SW 1271 (cell line): ENCODE measurements at places on chromosomes 2 and 18.

DNA sequence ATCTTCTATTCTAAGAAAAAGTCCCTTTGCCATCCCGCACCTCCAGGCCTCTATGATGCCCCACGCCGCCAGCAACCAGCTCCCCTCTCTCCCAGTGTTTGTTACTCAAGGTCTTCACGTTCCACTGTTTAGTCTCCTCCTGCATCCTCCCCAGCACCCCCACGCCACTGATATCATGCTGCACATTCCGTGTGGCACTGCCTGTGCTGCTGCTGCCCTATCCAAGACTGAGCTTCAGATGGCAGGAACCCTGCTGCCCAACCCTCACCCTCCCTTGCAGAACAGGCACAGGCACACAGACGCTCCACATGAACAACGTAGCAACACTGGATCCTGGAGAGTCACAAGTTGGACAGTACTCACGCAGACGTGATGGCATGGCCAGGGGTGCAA is 35.3 kb downstream of the MYO5B start:
- no peak for DNase-seq

- peak; percentile 65 for DNase-seq
These were observed 22.0 kb downstream of the AP1S3 start for GRCh38 chr2:223815186-223815883.

DNA sequence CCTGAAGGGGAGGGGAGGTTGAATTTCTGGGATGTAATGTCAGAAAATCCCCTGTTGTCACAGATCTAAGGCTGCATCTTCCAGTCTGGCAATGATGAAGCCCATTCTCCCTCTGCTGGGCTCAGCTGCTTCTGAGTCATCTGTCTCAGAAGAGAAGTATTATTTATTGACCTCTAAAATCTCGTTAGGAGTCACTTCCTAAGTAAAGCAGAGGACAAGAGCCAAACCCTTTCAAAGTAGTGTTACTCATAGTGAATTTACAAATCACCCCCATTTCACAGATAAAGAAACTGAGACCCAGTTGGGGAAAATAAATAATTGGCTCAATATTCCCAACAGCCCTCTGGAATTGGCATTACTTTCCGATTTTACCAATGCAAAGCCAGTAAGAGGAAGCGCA is 167.3 kb upstream of the SKOR2 start:
- DNase-seq, result no peak

DNA sequence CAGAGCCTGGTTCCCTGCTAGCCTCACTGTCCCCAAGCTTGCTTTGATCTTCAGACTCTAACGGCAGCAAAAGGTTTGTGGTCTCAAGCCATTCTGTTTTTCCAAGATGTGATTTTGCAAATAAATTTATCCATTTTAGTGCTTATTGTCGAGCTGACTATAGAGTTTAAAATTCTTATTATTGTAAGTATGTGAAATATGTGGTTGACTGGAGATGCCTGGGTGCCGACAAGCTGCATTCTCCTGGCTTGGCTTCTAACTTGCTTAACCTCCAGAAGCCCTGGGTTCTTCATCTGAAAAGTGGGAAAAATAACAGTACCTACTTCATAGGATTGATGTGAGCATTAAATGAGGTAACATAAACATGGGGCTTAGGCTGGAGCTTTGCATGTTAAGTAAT is 9.9 kb upstream of the EDAR start:
- DNase-seq, result no peak

DNA sequence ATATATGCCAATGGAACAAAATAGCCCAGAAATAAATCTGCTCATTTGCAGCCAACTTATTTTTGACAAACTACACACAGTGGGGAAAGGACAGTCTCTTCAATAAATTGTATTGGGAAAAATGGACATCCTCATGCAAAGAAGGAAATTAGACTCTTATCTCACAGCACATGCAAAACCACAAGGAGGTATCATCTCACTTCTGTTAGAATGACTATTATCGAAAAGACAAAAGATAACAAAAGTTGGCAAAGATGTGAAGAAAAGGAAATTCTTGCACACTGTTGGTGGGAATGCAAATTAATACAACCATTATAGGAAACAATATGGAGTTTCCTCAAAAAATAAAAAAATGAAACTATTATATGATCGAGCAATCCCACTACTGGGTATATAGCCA is 16.3 kb upstream of the WDR75 start:
- DNase-seq, result no peak

DNA sequence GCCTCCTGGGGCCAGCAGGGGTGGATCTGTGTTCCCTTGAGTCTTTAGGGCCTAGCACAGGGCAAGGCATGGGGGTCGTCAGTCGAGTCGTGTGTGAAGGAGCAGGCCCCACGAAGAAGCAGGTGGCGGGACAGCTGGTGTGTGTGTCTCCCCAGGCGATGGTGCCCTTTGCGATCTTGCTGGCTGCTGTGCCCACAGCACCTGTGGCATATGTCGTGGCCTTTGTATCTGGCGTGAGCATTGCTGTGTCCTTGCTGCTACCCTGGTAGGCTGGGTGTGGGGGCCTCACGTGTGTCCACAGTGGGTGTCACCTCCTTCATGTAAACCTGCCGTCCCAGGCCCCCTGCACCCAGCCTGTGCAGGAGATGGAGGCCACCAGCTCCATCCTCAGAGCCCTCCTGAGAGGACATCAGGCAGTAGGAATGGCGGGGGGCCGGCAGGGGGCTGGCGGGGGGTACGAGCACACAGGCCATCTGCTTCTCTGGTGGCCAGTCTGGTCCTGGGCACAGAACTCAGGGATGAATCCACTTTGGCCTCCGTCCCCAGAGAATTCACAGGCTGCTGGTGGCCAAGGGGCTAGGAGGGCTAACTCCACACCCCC is 13.2 kb downstream of the MFSD2B start:
- DNase-seq, result no peak

- no peak for DNase-seq
These were observed 5.9 kb downstream of the ARID5A start for GRCh38 chr2:96542357-96542977.

DNA sequence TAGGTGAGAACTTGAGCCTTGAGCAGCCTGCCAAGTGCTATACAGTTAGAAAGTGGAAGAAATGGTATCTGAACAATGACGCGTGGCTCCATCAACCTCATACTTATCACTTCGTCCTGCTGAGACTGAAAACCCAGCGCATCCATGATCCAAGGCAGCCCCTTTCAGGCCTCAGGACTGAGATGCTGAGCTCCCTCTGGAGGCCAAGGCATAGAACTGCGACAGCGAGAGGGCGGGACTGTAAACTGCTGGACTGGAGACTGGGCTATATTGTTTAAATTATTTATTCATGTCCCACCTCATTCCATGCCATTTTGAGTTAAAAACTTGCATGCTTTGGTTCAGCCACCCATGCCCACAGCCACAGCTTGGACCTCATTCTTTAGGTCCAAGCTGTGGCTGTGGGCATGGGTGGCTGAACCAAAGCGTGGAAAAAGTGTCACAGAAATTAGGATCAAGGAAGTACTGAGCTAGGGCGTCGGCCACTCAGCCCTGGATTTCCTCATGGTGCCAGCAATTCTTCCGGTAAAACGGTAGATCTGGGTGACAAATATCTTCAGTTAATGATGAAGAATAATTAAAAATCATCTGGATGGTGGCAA is 195.5 kb downstream of the L3MBTL4 start:
- DNase-seq, result no peak

DNA sequence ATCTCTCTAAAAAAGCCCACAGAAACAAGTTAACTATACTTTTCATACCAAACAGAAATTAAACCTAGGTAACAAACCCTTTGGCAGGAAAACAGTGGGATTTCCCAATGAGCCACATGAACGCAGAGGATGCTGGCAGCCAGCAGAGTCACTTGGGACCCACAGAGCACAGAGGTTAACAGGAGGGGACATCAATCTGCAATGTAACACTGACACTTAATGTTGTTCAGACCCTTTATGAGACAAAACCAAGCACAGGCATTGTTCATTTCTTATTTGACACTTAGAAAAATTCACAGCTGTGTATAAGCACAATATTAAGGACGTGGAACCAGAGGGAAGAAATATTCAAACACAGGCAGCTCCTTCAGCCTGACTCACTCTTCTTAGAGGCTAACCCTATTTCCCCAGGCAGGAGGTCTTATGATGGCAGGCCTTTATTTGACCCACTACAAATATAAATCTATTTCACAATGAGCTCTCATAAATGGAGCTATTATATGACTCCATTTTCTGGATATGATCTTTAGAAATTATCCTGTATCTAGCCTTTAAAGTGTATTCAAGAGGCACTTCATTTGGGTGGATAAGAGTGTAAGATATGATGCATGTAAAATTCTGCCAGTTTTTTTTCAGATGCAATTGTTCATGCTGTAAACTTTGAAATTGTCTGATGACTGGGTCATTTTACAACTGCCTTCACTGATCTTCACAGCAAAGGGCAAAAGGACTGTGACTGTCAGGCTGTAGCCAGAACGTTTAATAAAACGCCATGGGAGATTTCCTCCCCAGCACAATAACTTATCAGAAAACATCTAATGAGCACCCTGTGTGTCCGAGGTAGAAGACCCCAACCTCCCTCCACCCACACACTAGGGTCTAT is 132.8 kb upstream of the SATB2 start:
- DNase-seq, result no peak

DNA sequence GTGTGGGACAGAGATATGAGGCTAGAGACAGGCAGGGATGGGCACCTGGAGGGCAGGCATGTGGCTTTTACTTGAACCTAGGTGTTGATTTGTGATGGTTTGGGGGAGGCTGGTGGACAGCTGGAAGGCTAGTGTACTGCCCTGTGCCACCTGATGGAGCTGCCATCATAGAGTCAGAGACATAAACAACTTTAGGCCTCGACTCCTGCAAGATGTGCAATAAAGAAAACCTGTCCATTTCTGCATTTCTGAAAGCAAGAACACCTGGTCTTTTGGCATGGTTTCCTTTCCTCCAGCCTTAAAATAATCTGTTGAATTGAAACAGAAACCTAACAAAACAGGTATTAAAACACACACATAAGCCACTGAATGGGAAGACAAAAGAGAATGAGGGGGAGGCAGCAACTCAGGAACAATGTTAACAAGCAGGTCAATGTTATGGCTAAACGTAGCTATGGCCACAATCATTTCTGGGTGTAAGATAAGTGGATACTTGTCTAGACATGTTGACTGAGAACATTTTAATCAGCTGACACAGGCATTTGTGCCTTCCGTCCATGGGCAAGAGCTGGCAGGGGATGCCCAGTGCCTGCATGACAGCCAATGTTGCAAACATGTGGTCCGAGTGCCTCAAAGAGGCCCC is 87.8 kb downstream of the KCTD1 start:
- DNase-seq, result no peak

DNA sequence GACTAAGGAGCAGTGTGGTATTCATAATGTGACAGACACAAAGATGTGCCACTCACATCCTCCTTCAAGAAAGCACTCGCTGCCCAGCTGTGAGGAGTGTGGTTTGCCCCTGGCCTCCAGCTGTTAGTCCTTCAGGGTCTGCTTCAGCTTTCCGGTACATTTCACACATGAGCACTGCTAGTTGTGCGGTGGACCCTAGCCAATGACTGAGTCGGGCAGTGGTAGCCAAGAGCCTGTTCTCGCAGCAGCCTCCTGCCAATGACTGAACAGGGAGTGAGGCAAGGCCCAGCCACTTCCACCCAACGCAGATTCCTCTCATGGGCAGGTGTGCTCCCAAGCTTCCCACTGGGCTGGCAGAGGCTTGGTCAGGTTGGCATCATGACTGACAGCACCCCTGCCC is 254.3 kb downstream of the RBM43 start:
- DNase-seq, result no peak

DNA sequence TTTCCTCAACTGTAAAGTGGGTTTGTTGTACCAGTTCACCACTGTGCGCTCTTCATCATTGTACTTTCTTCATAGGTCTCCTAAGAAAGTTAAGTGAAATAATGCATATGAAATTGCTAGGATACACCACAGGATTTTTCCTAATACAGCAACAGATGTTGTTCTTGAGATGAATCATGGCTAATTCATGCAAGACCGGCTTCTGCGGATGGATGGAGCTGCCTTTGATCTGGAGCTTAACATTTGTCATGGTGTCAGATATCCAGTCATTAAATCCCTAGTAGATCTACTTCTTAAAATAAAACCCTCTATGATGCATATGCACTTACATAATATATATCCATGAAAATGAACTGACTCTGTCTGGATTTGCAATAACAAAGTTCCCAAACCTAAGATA is 114.1 kb downstream of the COL6A3 start:
- DNase-seq, result no peak

GRCh38 chr2:20023688-20024087 is 11.2 kb upstream of the MATN3 start:
- no peak for DNase-seq

GRCh38 chr2:174704061-174704460 is 60.2 kb downstream of the CHRNA1 start:
- no peak for DNase-seq

- DNase-seq, result no peak
These were observed 42.5 kb downstream of the RASGRP3 start for GRCh38 chr2:33518929-33519328.

- DNase-seq, result no peak
These were observed 128.6 kb upstream of the ZSWIM2 start for GRCh38 chr2:186977433-186978045.

DNA sequence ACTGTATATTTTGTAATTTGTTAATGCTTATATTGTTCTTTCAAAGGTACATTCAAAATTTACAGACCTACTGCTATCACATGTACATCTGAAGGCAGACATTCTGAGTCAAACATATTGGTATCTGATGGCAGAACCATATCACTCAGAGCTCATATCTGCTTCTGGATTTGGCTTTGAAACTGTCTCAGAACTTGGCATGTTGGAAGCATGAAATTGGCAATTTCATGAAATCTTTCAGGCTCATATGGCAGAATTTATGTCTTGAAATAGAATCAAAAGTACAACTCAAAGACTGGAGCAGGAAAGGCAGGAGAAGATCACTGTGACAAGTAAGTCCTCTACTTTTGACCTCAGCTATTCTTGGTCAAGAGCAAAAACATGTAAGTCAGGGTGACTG is 202.3 kb downstream of the LRP1B start:
- no peak for DNase-seq

DNA sequence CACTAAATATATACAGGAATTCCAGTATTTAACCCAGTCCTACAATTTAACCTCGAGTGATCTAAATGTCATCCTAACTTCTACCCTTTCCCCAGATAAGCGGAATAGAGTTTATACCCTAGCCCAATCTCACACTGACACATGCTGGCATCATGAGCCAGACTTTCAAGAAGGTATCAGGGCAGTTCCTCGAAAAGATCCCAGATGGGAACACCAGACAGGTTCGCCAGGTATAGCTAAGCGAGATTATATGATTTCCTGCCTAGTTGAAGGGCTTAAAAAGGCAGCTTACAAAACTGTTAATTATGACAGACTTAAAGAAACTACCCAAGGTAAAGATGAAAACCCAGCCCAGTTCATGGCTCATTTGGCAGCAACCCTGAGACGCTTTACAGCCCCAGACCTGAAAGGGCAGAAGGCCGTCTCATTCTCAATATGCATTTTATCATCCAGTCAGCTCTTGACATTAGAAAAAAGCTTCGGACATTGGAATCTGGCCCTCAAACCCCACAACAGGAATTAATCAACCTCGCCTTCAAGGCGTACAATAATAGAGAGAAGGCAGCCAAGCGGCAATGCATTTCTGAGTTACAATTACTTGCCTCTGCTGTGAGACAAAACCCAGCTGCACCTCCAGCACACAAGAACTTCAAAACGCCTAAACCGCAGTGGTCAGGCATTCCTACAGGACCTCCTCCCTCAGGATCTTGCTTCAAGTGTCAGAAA is 668.2 kb upstream of the PKDCC start:
- DNase-seq, result no peak

GRCh38 chr2:229064749-229065148 is 206.3 kb downstream of the PID1 start:
- DNase-seq, result no peak

GRCh38 chr2:37013315-37013641 is 46.9 kb upstream of the STRN start:
- DNase-seq, result no peak

GRCh38 chr2:70344195-70344594 is 42.3 kb upstream of the FAM136A start:
- no peak for DNase-seq
